ENCODE measurements at places on chromosomes 16 and 17.

GRCh38 chr17:50837980-50838954 lies 2.9 kb downstream of the WFIKKN2 start:
- DNase-seq: no peak

GRCh38 chr17:34287875-34288274 lies 2.3 kb downstream of the CCL11 start:
- DNase-seq: no peak

GRCh38 chr17:69724238-69724637 lies 309.7 kb downstream of the MAP2K6 start:
- DNase-seq: no peak

- DNase-seq: no peak
Observed at GRCh38 chr16:61148930-61149329, 887.3 kb downstream of the CDH8 start.

GRCh38 chr17:14429084-14429483 lies 128.2 kb downstream of the HS3ST3B1 start:
- no peak for DNase-seq

DNA sequence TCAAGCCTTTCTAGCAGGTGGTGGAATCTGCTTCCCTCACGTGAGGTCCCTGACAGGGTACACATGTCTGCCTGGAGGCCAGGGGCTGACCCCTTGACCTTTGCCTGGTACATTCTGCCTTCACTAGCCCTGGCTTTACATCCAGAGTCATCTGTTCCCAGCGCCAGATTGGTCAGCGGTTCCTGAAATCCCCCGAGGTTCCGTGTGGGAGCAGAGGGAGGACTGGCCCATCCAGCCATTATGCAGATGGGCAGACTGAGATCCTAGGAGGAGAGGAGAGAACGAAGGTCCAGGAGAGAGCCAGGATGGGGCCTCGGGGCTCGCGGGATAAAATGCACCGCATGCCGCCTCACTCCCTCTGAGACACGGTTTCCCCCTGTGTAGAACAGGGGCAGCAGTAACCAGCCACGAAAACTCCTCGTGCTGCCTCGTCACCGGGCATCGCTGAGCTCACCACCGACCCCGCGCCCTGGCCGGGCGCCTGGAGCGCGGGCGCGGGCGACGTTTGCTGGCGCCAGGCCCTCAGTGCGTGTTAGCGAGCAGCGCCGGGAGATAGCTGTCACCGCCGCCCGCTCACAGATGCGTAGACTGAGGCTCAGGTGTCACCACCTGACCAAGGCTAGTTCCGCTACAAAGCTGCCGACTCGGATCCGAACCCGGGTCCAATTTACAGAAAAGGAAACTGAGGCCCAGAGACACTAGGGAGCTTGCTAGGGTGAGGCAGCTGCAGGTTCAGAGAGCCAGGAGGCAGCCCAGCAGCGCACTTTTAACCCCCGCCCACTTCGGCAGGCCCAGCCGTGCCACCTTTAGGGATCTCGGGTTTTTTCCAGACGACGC lies 811 bp upstream of the MAP2K3 start:
- DNase-seq: peak; percentile 55

- no peak for DNase-seq
Observed at GRCh38 chr17:10025976-10026901, 121.2 kb upstream of the RCVRN start.

DNA sequence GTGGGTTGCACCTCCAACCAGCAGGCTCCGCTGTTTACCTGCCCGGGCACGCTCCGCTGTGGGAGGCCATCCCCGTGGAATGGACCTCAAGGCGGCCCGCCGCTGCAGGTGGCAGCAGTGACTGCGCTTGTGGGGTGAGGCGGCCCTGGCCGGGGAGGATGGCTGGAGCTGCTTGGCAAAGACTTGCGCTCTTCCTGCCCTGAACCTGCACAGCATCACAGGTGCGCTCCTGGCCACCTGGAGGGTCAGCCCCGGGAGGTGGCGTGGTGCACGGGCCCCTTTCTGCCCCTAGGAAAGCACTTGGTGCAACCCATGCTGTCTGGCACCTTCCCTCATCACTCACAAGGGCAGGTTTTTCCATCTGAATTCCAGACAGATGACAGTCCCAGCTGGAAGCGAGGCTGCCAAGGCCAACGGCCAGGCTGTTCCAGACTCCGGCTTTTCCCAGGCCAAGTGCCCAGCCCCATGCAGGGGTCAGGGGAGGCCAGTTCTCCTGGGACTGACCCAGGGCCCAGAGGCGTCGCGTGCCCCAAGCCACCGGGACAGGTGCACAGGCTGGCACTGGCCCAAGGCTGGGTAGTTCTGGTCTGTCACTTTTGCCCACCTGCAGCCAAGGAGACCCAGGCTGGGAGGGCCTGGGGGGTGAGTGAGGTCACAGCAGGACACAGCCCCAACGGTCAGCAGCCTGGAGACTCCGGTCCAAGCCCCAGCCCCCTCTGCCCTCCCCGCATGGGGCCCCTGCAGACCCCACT lies 13.3 kb downstream of the UTS2R start:
- DNase-seq: no peak

DNA sequence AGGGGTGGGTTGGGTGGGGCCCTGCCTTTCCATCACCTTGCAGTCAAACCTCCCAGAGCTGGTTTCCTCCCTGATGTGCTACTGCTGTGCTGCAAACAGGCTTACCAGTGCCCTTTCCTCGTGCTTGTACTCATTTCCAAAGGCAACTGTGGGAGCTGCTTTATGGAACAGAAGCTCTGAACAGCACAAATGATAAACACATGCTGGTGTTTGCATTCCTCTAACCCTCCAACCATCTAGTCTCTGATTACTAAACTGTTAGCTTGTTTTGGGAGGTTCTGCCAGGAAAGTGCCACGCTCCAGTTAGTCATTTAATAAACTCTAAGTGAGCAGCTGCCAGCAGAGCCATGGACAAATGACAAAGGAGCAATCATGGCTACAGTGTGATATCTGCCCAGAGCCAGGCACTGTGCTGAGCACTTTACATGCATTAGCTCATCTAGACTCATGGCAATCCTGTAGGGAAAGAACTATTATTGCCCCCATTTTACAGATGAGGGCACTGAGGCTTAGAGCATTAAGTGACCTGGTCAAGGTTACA lies 110.4 kb downstream of the VAT1L start:
- DNase-seq: peak; percentile 35

DNA sequence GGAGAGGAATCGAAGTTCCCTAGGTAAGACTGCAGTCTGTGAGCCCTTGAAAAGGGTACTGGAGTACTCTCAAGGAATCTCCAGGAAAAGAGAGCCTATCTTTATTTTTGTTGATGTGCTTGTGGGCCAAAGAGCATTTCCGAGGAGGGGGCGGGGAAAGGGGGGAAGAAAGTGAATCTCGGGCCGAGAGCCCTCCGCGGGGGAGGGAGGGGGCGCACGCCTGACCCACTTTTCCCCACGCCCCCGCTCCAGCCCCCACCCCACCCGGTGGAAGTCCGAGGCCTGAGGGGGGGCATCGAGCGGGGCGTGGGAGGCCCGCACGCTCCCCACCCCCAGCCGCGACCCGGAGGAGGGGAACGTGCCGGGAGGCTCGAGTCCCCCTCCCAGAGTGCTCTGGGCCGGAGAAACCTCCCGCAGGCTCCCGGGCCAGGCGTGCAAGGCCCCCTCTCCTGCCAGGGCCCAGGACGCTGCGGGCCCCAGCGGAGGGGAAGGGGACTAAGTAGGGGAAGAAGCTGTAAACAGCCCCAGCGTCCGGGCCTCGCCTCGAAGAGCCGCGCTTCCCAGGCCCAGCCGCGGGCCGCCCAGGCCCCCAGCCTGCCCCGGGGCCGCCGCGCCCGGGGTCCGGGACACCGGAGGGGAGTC lies 444 bp downstream of the HELZ start:
- DNase-seq: no peak

- peak; percentile 38 for DNase-seq
Observed at GRCh38 chr17:81480140-81481072, 32.2 kb downstream of the ACTG1 start.

GRCh38 chr16:88977018-88977811 lies at the start of gene CBFA2T3:
CBFA2T3 (minus strand) TSS chr16:88977207; CDS start chr16:88976807, 400 bp downstream.
- DNase-seq: no peak

DNA sequence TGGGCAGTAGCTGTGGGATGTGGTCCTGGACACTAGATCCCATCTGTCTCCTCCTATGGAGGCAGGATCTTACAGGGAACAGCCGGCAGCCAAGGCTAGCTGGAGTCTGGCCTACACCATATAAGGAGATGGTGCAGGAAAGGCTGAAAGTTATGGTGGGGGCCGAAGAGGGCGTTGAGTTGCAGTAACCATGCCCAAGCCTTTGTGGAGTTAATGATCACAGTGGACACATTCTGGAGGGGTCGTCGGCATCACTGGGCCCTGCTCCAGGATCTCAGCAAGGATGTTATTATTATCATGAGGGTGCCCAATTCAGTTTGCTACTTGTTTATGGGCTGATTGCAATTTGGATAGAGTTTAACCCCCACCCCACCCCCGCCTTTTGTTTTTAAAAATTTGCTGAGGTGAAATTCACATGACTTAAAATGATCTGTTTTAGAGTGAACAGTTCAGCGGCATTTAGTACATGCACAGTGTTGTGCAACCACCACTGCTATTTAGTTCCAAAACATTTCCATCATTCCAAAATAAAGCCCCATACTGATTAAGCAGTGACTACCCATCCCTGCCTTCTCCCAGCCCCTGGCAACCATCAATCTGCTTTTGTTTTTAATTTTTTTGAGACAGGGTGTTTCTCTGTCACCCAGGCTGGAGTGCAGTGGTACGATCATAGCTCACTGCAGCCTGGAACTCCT lies 184.3 kb upstream of the CACNG3 start:
- no peak for DNase-seq

DNA sequence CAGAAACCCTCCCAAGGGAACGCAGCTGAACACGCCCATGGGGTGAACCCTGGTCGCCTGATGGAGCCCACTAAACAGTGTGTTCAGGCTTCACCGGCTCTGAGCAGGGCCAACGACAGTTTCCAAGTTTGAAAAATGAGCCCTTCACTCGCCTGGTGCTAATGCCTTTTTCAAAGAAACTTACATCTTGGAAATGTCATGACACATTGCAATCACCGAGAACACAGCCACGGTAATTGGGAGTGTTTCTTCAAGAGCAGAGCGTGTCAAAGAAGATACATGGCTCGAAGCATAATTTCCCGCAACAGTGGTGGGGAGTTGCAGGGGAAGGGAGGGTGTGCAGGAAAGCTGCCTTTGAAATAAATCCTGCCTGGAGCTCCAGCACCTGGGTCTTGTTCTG lies 463.2 kb downstream of the TMEM114 start:
- no peak for DNase-seq

DNA sequence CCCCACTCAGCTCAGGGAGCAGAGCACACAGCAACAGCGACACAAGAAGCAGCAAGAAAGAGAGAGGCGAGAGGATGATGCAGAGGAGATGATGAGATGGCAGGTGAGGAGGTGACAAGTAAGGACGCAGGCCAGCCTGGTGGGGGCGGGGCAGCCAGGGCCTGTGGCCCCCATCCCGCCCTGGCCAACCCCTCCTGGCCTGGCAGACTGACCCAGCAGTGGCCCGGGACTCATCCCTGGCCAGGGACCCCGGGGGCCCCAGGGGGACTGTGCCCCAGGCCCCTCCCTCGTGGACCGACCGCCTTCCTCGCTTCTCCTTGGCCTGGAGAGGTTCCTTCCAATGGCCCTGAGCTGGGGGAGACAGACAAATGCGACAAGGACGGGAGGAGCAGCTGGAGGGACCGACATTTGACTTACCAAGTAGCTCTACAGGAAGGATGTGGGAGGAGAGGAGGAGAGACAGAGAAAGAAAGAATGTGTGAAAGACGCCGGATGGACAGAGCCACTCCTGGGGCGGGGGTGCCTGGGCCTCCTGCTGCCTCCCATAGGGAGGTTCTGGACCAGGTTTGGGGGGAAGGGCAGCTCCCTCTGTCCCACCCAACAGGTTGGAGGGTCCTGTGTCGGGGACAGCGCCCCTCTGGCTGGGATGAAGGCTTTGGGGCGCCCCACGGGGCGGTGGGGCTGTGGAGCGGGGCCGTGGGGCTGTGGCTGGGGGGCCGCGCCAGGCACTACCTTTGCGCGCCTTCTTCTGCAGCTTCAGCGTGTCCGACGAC lies 6.8 kb downstream of the MTSS2 start:
- DNase-seq: no peak

DNA sequence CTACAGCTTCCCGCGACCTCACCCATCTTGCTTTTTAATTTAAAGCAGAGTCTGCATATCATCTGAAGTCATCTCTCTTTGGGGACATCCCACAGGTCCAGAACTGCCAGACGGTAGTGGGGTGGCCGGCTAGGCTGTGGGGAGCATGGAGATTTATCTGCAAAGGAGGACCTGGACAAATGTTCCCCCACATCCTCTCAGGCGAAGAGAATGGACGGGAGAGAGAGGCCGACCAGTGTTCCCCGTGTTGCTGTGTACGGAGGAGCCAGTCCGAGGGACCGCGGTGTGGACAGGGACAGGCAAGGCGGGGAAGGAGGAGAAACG lies 665 bp upstream of the MT1M start:
- DNase-seq: no peak

- DNase-seq: no peak
Observed at GRCh38 chr16:29831490-29831889, 11.2 kb downstream of the MVP start.
